ENCODE measurements at places on chromosomes 7 and 10. TPM values are rescaled to one million over a fixed set of nuclear protein-coding genes. Genes with fewer than 3 reads are reported as not detected.

DNA sequence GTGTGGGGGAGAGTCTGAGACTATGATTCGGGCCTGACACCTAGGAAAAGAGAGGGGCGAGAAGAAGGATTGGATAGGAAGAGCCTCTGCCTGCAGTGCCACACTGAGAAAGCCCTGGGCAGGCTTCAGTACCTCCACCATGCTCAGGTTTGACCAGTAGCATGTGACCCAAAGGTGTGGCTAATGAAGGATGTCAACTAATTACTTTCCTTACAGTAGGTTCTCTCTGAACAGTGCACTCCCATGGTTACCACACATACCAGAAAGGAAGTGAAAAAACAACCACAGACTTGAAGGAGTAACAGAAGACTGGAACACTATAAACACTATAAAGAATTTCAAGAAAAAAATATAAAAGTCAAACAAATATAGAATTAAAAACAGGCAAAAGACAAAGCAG, 46.2 kb downstream of the SEM1 start:
- no peak for DNase-seq

DNA sequence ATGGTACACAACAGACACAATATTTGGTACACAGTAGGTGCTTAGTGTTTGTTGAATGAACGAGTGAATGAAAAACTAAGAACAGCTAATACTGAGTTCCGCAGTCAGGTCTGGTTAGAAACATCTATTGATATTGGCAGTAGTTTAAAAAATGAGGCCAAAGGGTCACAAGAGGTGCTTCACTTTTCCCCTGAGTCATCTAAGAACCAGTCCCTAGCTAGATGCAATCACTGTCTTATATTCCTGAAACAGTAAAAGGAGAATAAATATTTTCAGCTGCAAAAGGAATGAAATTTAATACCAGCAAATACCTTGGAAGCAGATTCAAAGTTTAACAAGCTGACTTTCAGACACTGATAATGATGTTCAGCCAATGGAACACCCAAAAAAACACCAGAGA, 54.5 kb downstream of the SCRN1 start:
- DNase-seq = no peak

The COL26A1 gene
- 3.4 TPM for total RNA-seq

DNA sequence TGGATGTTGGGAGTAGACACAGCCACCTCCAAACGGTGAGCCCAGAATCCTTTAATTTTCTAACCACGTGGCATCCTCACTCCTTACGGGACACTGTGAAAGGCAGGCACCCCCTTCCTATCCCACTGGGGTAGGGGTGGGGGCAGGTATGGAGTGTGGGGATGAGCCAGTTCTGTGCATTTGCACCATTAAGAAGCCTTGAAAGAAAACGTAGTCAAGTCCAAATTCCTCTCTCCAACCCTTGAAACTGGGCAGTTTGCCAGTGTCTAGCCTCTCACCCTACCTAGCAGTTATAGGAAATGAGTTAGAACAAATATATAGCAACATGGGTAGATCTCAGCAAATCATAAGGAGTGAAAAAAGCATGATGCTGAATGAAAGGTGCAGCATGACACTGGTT, 92.4 kb upstream of the LEP start:
- no peak for DNase-seq

The GNAT3 gene
- total RNA-seq = not detected

- no peak for DNase-seq
Measured at GRCh38 chr7:8390262-8390626, 43.2 kb upstream of the NXPH1 start.

DNA sequence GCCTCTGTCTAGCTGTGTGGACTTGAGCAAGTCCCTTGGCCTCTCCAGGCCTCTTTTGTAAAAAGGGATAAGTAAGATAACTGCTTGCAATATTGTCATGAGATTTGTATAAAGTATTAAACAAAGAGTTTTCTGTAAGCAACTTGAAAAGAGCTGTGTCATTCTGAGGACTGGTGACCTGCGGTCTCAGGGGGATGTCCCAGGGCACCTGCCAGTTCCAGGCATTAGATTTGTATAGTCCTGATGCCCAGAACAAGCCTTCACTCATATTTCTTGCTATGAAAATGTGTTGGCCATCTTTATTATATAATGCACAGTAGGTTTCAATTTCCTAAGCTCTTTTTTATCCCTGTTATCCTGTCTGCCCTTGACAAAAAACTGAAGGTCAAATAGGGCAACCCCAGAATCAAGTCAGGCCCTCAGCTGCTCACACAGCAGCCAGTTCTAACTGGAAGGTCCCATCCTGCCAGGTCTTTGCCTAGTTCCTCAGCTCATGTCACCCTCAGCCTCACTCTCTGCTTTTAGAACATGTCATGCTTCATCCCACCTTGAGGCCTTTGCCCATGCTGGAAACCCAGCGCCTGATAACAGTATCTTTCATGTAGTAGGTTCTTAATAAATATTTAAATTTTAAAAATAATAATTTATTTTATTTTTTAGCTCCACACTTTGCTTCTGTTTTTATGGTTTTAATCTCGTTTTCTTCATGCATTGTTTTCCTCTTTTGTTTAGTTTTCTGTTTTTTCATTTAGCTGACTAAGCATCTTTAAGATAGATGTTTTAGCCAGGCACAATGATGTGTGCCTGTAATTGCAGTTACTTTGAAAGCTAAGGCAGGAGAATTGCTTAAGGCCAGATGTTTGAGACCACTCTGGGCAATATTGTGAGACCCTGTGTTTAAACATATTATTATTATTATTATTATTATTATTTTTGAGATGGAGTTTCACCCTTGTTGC, 87.5 kb upstream of the ZNF92 start:
- no peak for DNase-seq

The TMEM140 gene
- total RNA-seq = 0.62 TPM

DNA sequence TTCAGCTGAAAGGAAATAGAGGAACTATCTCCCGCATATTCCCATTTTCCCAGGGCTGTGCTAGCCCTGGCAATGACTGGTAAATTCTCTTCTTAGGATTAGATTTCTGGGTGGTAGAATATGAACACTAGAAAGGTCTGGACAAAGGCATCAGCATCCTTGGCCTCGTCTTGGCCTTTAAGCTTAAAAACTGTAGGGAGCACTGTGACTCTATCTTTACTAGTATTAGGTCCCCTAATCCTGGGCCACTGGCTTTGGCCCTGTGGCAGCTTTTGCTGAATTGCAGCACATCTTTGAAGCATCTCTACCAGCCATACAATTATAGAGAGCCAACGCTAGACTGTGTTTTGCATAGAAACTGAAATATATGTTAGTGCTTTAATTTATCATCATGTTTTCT, 41.5 kb upstream of the EBLN1 start:
- DNase-seq = no peak

The TRDMT1 gene
- 39.3 TPM for total RNA-seq

GRCh38 chr10:111084366-111085255, 7.8 kb downstream of the ADRA2A start:
- no peak for DNase-seq

GRCh38 chr7:128703609-128704241, 31.6 kb downstream of the GARIN1A start:
- DNase-seq = no peak

Measured in occipital lobe (tissue), 3 donors.